ENCODE measurements at places on chromosomes 4 and X.
A peak's percentile ranks its signal among the peaks of the same experiment; 100 is the strongest.

DNA sequence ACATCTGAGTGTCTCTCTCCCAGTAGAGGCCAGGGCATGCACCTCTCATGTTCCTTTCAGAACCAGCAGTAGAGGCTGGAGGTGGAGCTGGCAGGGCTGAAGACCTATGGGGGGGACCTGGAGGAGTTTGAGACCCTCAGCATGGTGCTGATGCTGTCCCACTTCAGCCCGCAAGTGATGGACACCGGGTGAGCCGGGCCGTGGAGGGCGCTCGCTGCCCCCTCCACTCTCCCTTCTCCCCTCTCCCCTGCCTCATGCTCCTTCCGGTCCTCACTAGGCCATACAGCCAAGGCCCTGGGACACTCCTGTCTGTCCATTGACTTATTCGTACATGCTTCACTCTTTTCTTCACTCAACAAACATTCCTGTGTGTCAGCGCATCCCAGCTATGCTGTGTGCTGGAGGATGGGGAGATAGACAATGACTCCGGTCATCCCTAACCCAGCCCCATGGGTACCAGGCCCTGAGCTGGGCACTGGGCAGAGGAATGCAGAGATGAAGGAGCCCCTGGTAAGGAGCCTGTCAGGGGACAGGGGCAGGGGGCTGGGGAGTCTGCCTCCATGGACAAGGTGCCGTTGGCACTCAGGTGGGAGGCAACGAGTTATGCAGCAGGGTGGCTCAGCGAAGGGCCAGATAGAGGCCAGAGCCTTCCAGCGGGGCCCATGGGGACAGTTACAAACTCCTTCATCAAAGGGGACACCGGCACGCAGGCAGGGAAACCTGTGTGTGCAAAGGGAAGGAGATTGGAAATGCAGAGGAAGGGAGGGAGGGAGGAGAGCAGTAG lies 28.4 kb upstream of the WFS1 start:
- no peak for DNase-seq

GRCh38 chr4:188876881-188877280 lies 737.6 kb downstream of the TRIML1 start:
- no peak for DNase-seq

- DNase-seq: no peak
Measured at GRCh38 chr4:101596781-101597552, 193.6 kb upstream of the BANK1 start.

DNA sequence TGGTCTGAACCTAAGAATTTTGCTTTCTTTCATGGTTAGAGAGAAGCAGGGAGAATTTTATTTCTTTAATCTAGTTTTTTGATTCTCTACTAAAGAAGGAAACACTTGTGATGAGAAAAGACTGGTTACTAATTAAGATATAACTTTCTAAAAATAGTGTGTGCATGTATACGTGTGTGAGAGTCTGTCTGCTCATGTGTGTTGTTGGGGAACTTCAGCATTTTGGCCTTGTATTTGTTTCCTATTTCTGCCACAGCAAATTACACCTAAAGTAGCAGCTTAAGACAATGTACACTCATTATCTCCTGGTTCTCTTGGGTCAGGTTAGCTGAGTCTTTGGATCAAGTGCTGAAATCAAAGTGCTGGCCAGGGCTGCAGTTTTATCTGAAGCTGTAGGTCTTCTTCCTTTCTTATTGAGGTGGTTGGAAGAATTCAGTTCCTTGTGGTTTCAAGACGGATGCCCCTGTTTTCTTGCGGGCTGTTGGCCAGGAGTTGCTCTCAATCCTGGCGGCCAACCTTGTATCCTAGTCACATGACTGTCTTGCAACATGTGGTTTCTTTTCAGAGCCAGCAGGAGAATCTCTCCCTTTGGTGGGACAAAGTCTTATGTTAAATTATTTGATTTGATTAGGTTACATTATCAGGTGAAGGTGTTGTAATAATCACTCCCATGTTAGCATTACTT lies 188.4 kb upstream of the CLNK start:
- DNase-seq: no peak

DNA sequence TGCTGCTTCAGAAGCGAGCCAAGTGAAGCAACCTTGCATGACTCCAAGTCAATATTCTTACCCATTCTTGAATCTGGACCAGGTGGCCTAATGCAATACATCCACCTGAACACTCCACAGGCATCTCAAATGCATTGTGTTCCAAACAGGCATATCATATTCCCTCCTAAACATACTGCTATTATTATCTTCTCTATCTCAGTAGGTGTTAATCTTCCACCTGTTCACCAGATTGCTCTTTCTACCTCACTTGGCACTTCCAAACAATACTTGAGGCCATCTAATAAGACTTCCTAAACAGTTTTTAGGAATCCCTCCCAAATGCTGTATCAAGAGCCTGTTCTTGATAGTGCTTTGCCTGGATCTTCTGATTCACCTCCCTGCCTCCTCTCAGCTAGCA lies 90.7 kb downstream of the GPRIN3 start:
- DNase-seq: no peak

DNA sequence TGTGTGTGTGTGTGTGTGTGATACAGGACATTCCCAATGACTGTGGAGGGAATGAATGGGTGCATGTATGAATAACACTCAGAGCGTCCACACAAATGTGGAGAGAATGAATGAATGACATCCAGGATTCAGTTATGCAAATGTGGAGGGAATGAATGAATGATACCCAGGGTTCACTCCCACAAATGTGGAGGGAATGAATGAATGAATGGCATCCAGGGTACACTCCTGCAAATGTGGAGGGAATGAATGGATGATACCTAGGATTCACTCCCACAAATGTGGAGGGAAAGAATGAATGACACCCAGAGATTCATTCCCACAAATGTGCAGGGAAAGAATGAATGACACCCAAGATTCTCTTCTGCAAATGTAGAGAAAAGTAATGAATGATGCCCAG lies 36.0 kb upstream of the ASMTL start:
- DNase-seq: no peak

DNA sequence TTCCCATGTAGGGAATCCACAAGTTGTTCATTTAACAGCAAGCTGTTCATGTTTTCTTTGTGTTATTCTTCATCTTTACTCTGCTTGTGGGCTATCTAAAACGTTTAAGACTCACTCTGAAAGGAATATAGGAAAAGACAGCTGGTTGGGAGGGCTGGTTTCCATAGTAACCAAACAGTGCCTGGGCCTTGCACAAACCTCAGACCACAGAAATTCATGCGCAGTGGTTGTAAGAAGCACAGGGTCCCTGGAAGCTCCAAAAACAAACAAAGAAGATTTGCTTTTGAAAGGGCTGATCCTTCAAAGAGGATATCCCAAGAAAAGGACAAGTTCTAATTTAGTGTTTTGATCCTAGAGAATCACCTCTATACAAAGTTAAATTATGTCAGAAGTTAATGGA lies 7.8 kb downstream of the SERTM2 start:
- DNase-seq: no peak

DNA sequence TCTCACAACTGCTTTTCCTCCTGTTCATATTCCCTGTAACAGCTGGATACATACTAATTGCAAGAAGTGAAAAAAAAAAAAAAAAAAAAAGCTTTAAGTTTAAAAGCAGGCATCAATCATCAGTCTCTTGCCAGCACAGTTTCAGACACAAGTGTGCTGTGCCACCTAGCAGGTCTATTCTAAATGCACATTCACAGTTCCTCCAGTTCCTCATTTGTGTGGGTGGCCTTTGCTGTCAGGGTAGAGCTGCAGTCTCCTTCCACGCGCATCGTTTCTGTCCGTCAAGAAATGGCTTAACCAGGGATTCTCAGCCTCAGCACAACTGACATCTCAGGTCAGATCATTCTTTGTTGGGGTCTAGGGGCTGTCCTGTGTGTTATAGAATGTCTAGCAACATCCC lies 61.6 kb downstream of the SCML1 start:
- DNase-seq: no peak

GRCh38 chr4:60890743-60891142 lies 309.4 kb upstream of the ADGRL3 start:
- DNase-seq: no peak

- no peak for DNase-seq
Measured at GRCh38 chr4:73870260-73870659, 1.1 kb downstream of the CXCL1 start.

GRCh38 chr4:170610434-170610833 lies 520.7 kb upstream of the AADAT start:
- DNase-seq: no peak

- DNase-seq: no peak
Measured at GRCh38 chr4:25123236-25123635, 37.0 kb downstream of the SEPSECS start.

DNA sequence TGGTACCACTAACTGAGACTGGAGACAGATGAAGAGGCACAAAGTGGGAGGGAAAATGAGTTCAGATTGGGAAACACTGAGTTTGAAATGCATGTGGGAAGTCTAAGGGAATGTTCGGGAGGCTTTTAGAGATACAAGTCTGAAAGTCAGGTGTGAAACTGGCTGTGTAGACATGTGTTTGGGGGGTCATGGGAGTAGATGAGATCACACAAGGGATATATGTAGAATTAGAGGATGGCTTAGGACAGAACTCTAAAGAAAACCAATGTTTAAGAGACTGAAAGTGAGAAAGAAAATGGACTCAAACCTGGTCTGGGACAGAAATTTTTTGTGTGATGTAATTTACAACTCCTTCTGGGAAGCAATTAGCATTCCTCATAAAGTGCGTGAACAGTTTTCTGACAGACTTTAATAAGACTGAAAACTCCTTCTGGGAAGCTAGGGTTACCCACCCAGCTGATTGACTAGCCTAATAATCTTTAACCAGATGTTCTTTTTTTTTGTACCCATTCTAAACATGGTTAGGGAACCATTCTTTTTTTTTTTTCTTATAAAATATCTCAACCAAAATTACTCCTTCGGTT lies 8.7 kb upstream of the JADE1 start:
- DNase-seq: no peak

GRCh38 chrX:22220941-22221340 lies 51.8 kb upstream of the CBLL2 start:
- no peak for DNase-seq

DNA sequence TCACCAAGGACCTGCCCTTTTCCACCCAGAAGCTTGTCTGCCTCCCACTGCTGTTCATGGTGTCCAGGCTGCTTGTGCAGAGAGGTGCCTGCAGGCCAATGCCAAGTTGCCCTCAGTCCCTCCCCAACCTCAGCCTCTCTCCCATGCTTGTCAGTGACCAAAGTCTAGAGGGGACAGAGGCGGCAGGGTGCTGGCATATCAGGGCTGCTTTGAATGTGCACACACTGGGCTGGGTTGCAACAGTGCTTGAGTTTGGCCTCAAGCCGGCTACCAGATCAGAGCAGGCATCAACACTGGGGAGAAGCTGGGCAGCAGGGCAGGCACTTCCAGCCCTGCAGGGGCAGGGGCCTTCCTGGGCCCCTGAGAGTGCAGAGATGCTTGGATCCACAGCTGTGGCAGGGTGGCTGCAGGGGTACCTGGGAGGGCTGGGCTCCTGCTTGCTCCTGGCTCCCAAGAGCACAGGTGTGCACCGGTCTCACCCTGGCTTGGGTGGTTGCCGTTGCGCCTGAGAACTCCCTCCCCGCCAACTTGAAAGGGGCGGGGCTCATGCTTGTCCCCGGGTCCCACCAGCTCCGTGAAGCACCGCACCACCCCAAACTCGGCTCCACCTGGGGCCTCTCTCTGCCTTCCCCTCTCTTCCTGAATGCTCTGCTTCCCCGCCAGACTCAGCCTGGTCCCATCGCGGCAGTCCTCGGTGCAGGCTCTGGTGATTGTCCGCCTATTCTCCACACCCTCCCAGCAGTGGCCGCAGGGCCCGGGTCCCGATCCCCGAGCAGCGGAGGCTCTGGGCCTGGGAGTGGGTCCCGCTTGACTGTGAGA lies 1681.9 kb upstream of the ADGRL3 start:
- no peak for DNase-seq

GRCh38 chr4:53886090-53886489 lies 178.3 kb downstream of the CHIC2 start:
- no peak for DNase-seq

GRCh38 chr4:74675673-74676279 lies 118.5 kb downstream of the BTC start:
- DNase-seq: no peak

GRCh38 chrX:117458243-117458968 lies 658.2 kb downstream of the KLHL13 start:
- no peak for DNase-seq

- DNase-seq: no peak
Measured at GRCh38 chrX:52166840-52167239, 17.8 kb upstream of the MAGED4 start.

DNA sequence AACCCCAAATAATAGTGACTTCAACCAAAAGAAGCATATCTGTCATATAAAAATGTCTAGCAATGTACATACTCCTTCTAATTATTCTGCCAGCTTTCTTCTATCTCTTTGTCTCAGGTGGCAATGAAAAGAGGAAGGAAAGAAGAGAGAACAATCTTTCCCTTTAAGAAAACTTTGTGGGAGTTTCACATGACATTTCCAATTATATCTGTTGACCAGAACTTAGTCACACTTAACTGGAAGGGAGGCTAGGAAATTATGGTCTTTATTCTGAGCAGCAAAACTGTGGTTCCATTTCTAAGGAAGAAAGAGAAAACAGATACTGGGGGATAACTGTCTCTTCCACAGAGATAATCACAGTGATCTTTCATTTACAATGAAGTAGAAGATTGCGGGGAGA lies 12.9 kb upstream of the MAOA start:
- peak; percentile 3 for DNase-seq

GRCh38 chrX:130098210-130098552 lies 12.1 kb downstream of the ELF4 start:
- no peak for DNase-seq

- DNase-seq: no peak
Measured at GRCh38 chrX:17967888-17968287, 106.8 kb upstream of the RAI2 start.

GRCh38 chrX:119734897-119735339 lies 23.5 kb upstream of the SOWAHD start:
- peak; percentile 26 for DNase-seq

DNA sequence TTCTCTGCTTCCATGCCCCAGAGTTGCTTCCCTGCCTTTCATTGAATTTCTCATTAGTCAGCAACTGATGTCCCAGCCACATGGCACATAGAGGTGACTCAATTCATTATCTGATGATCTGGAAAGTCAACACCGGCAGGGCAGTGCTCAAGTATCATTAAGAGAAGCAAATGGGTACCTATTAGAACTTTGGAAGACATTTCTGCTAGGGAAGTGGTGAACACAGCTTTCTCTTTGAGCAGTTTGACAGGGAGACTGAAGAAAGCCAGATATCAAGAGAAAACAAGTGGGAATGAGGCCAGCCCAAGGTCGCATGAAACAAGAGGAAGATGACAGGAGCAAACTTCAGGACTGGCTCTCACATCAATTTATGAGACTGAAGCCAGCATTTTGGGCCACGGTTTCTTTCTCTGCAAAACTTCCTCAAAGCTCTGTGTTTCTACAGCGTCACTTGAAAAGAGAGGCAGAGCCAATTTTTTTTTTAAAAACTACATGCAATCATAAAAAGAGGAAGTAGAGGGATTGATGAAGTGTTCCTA lies 108.3 kb upstream of the RPS6KA3 start:
- no peak for DNase-seq
